ENCODE measurements at places on chromosomes 16 and 17. TPM values are rescaled to one million over a fixed set of nuclear protein-coding genes. Genes with fewer than 3 reads are reported as not detected.

The DUXB gene
- not detected for total RNA-seq

GRCh38 chr16:69119536-69119935, 12.9 kb downstream of the CHTF8 start:
- DNase-seq, result no peak

- DNase-seq, result no peak
Observed at GRCh38 chr16:55779402-55780094, 53.3 kb downstream of the CES1 start.

GRCh38 chr16:17403859-17404545, 66.8 kb downstream of the XYLT1 start:
- DNase-seq, result no peak

- no peak for DNase-seq
Observed at GRCh38 chr16:84548971-84549844, 44.7 kb upstream of the MEAK7 start.

DNA sequence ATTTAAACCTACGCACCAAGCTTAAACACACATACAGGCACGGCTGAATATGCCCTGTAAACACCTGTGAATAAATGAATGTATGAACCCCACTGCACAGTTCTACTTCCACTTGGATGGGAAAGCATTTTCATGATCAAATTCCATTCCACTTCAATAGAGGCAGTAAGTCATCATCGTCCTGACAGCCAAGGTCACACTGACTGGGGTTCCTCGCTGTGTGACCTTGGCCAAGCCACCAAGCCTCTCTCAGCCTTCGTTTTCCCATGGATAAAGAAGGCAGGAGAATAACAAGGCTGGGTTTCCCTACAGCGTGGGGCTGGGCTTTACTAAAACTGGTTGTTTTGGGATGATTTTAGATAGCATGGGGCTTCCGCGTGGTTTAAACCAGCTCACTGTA, 82.8 kb downstream of the TBC1D16 start:
- no peak for DNase-seq

The TEKT1 gene
- total RNA-seq, result 1.2 TPM

The CAVIN1 gene
- 7.8 TPM for total RNA-seq

DNA sequence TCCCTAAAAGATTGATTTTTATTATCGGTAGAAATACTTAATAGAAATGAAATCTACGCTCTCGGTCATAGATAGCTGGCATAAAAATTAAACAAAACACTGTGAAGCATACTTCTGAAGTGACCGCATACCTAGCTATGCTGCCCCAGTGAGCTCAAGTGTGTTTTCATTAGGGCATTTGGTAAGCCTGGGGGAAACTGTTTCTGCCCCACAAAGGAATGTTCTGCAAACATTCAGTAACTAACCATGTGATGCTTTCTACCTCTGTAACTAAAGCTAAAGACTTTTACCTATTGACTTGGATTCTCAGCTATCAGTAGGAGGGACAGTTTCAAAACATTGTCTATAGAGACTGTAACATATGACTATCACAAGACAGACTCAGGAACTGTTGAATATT, 93.5 kb upstream of the HSBP1 start:
- no peak for DNase-seq

- DNase-seq, result no peak
Observed at GRCh38 chr16:81905277-81905676, 106.0 kb downstream of the SDR42E1 start.

The FOXL1 gene
- 0.47 TPM for total RNA-seq

GRCh38 chr17:67241719-67242341, 3.2 kb downstream of the HELZ start:
- no peak for DNase-seq

The GNG13 gene
- total RNA-seq, result not detected

The WSCD1 gene
- 35.7 TPM for total RNA-seq

The SMURF2 gene
- total RNA-seq, result 78.5 TPM

- peak; percentile 79 for DNase-seq
Observed at GRCh38 chr17:82297280-82297713, 20.1 kb downstream of the CD7 start.

GRCh38 chr17:72399608-72400487, 279.0 kb downstream of the SOX9 start:
- DNase-seq, result no peak

DNA sequence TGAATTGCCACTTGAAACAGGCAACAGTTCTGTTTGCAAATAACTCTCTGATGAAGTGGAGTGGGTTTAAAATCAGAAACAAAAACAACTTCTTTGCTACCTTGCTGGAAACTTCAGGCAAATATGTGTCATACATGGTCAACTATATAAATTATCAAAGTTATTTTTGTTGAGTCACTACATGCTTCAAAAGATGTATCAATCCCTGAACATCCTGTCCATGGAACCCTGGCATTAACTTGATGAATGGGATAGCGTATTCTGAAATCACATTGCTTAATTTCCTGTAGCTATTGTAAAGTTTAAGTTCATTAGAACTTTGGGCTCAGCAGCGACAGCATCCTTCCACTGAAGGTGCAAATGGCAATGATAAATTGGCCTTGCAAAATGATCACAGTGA, 213.6 kb upstream of the MAF start:
- no peak for DNase-seq

The LDHD gene
- total RNA-seq, result 0.31 TPM

The SGCA gene
- not detected for total RNA-seq

The TMEM114 gene
- total RNA-seq, result not detected

DNA sequence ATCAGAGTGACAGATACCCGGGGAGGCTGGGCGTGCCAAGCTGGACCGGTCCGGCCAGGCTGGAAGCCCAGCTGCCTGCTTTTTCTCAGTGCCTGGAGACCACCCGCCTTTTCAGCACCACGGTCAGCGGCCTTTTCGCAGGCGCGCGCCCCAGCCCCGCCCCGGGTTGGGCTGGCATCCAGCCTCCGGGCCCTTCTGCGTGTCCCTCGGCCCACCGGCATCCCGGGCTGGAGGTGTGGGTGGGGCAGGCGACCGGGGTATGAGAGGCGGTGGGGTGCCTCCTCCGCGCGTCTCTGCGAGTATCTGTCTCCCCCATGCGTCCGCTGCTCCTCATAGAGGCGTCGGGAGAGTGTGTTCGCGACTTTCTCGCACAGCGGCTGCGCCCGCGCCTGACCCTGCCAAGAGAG, 102.5 kb downstream of the MRM1 start:
- no peak for DNase-seq

The OSBPL7 gene
- 4.5 TPM for total RNA-seq

DNA sequence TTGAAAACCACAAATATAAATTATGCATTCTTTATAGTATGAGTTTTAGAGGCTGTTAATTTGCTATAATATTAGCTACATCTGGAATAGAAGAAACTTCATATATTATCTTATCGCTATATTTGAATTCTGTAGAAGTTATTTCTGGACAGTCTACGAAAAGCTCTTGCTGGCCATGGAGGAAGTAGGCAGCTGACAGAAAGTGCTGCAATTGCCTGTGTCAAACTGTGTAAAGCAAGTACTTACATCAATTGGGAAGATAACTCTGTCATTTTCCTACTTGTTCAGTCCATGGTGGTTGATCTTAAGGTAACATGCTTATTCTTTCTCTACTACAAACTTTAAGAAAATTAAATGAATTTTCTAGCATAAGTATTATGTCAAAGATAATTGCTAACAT, 96.8 kb downstream of the OMG start:
- DNase-seq, result no peak

DNA sequence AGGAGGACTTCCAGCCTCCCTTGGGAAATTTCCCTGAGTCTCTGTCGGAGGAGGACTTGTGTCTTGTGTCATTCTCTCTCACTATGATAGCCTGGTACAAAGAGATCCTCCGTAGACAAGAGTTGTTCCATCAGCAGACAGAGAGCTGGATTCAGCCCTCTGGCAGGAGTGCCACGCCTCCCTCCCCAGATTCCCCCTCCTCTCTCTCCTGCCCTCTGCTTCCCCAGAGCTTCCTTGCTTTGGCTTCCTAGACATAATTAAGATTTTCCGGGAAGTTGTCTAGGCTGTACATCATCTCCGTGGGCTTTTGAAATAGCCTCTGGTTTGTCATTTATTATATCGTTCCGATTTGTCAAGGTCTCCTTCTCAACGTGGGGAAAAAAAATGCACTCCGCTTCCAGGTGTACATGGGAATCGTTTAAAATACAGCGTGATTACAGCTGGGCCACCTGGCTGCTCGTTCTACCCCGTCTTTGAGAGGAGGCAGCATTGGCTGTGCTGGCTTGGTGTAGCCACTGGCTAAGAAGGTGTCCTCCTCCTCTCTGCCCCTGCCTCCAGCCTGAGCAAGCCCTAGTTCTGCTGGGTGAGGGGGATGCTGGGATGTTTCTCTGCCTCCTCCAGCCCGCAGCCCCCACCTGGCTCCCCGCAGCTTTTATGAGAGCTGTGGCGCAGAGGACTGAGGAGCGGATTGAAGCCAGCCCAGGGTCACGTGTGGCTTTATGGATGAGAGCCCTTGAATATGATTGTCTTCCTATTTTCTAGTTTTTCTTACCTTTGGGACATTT, 282.5 kb downstream of the SNX29 start:
- no peak for DNase-seq

DNA sequence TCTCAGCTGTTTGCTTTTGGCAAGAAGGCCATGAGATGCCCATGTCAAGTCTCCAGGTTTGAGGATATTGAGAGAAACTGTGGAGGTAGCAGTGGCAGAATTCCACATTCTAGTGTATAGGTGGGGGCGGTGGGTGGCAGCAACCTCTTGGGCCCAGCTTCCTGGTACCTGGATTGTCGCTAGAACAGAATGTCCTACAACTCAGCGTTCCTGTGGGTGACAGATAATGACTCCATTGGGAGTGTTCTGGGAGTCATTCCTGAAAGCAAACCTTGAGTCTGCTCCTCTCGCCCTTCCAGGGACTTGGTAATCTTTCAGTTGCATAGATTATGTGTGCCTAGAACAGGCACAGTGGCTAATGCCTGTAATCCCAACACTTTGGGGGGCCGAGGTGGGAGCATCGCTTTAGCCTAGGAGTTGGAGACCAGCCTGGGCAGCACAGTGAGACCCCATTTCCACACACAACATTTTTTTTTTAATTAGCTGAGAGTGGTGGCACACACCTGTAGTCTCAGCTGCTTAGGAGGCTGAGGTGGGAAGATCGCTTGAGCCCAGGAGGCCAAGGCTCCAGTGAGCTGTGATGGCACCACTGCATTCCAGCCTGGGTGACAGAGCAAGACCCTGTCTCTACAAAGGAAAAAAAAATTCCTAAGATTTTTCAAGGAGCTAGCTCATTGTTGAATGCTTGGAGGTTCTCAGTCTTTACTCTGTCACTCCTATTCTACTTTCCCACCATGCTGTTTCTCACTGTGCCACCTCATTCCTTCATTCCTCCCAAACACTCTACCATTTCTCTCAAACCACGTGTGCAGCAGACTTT, 37.9 kb upstream of the METTL16 start:
- no peak for DNase-seq

The CTRB2 gene
- total RNA-seq, result not detected

DNA sequence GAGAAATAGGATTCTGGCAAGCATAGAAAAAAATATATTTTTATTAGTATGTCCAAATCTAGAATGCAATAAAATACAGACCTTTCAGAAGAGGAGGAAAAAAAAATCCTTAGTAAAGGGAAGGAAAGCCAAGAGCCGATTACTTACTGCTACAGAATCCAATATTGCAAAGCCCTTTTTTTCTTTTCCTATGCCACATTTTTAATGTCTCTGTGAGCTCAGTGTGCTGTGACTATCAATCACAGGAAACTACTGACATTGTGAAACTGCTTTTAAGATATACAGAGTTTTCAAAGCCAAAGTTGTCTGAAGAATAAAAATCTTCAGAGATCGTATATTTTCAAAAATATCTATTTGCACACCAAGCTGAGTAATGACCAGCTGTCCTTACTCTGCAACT, 120.4 kb downstream of the CHD9NB start:
- DNase-seq, result no peak

The KCNJ12 gene
- 3.4 TPM for total RNA-seq

DNA sequence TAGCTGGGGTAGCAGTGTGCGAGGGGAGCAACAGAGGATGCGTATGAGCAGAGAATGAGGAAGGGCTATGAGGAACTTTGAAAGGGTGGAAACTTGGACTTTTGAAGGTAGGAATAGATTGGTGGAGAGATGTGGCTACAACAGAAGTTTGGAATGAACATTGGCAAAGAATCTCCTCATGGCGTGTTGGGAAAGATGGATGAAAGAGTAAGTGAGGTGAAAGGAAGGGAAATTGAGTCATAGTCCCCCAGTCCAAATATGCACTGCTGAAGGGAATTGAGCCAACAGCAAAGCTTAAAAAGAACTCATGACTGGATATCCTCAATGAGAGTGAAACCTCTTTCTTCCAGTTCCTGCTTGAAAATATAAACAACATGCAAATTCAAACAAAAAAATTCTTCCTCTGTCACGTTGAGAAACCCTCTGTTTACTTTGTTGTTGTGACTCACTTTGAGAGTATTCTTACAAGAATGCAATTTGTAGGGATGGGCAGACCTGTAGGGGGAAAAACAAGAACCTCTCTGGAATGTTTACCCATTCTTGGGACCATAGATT, 313.2 kb upstream of the KCNJ16 start:
- DNase-seq, result no peak

DNA sequence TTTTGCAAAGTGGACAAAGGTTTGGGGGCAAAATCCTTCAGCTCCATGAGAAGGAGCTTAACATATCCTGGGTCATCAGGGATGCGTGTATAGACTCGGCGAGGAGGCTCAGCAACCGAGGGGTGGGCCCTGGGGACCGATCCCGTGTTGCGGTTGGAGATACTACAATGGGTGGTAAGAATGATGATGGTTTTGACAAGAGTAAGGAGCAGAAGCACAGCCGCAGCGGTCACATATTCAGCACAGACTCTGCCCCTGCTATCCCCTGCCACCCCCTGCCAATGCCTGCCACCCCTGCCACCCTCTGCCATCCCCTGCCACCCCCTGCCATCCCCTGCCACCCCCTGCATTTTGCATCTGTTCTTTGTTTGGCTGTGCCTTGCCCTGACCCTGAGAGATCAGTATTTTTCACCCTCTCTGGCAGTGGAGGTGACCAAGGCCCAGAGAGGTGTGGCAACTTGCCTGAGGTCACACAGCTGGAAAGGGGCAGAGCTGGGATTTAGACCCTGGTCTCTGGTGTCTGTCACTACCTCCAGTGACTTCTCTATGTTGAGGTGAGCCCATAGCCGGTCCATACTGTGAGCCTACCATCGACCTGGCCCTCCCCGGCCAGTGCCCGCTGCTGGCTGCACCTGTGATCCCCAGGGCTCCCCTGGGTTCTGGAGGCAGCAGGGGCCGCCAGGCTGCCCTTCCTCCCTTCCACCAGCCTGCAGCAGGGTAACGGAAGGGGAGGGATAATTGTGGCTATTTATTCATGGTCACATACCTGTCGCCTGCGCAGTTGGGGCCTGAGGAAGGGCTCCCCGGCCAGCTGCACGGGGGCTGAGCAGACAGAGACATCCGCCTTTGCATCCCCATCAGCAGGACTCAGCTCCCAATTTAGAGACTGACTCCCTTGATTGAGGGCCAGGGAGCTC, 74.9 kb upstream of the CBX4 start:
- DNase-seq, result no peak

- DNase-seq, result peak; percentile 8
Observed at GRCh38 chr17:29390851-29391631, 878 bp downstream of the TAOK1 start.

Data from occipital lobe (tissue), 3 donors.